Hepatic stellate cell (primary cell): ENCODE measurements at places on chromosomes 7 and 10.

DNA sequence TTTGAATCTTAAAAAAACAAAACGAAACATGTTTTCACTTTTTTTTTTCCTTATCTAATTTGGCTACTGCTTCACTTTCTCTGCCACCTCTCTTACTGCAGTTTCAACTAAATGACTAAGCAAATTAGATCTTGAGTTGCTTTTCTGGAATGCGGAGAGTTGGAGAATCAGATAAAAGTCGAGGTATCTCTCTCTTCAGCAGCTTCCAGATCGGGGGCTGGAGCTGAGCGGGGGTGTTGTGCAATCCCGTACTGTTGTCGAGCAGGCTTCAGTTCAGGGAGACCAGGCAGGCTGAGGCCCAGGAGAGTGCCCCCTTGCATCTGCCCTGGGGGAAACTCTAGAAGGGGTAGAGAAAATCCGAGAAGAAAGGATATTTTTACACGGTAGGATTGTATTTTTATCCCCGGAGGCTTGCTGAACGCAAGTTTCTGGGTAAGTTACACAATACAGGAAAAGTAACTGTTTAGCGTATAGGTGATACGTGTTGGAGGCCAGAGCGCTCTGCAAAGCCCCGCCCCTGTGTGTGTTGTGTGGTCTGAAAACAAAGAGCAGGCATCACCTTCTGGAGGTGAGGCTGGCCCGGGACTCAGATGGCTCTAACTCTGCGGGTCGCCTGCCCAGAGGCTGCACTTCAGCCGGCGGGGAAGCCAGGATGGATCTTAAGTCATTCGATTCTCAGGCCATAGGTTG is 116.6 kb downstream of the KLF6 start:
- no peak for DNase-seq

GRCh38 chr10:101887775-101888174 is 44.2 kb upstream of the KCNIP2 start:
- no peak for DNase-seq

DNA sequence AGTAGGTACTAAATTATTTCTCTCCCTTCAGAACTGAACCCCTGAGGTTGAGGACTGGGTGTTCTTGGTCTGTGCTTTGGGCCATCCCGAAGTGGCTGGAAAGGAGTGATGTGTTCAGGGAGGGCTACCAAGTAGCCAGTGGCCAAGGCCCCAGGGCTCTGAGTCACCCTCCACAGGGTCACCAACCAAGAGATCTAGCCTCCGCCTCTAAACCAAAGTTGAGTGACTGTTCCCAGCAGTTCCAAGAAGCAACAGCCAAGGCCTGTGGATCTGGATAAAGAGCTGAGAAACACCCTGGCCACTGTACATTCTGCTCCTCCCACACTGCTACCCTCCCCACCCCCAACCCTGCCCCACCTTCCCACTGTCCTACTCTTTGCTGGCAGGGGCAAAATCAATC is 35.5 kb upstream of the KCNMA1 start:
- DNase-seq: no peak

GRCh38 chr7:100957832-100958421 is 8.6 kb downstream of the MUC3A start:
- DNase-seq: no peak
